ENCODE measurements at places on chromosomes 1 and 21.

- no peak for DNase-seq
These were observed 32.4 kb upstream of the SCCPDH start for GRCh38 chr1:246691622-246692495.

DNA sequence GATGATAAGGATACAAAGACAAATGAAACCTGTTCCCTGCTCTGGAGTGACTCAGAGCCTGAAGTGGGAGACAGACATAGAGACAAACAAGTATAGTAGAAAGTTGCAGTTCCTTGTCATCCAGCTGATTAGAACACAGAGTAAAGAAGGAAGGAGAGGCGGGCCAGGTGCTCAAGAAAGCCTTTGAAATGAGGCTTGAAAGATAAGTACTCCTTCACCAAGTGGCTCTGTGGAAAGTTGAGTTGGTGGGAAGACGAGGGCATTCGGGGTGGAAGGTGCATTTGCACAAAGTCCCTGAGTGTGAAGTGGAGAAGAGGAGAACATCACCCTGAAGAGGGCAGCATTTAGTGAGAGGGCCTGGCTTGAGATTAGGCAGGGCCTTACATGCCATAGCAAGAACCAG is 17.0 kb downstream of the MARK1 start:
- no peak for DNase-seq

DNA sequence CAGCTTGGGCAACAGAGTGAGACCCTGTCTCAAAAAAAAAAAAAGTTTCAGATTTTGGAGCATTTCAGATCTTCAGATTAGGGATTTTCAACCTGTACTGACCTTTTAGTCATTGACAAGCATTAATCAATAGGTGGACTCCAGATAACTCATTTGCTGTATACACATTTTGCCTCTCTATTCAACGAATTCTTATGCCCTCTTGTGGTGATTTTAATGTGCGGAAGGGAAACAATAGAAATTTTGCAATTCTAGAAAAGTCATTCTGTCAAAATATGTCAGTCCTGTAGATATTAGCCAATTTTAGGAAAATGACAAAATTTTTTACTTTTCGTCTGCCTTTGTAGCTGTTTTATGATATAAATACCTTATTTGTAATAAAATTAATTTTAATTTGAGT is 11.6 kb upstream of the OR2G2 start:
- no peak for DNase-seq

DNA sequence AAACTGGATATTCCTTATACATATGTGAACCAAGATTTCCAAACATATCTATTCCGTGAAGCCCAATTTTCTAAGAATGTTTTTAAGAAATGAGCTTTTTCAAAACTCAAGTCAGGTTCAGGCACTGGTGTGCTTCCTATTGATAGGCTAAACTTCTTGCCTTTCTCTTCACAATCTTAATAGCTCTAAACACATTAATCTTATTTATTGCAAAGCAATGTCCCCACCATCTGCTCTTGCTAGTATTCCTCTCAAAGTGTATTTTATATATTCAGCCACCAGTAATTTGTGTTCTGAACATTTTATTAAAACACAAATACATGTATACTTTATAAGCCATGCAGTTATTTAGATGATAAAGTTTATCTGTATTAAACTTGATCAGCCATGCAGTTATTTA is 11.5 kb downstream of the ZNF281 start:
- DNase-seq = no peak

DNA sequence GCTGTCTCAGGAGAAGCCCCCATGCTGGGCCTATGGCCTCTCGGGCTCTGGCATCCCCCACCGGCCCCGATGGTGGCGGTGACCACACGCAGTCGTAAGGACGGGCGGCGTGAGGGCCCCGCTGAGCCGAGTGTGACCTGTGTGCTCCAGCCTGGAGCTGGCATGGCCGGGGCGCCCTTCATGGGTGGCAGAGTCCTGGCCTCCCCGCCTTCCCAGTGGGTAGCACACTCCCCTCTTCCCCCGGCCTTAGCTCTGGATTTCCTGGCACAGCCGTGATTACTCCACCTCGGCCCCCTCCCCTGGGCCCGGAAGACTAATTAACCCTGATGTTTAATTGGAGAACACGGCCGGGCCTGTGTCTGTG is 44.6 kb downstream of the SLX9 start:
- no peak for DNase-seq

- no peak for DNase-seq
These were observed 112.9 kb downstream of the ZBTB18 start for GRCh38 chr1:244163861-244164510.

- no peak for DNase-seq
These were observed 55.6 kb downstream of the TAS1R2 start for GRCh38 chr1:18803851-18804250.

DNA sequence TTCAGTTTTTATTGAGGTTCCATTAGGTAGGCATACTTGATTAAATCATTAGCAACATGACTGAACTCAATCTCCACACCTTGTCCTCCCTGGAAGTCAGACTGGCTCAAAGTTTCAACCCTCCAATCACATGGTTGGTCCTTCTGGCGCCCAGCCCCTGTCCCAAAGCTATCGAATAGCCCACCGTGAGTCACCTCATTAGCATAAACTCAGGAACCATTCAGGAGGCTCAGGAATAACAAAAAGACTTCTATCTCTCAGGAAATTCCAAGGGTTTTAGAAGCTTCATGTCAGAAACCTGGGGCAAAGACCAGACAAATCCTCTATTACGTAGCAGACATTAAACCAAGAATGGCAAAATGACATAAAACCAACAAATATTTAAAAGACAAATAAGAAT is 78.6 kb downstream of the RGS2 start:
- DNase-seq = no peak

DNA sequence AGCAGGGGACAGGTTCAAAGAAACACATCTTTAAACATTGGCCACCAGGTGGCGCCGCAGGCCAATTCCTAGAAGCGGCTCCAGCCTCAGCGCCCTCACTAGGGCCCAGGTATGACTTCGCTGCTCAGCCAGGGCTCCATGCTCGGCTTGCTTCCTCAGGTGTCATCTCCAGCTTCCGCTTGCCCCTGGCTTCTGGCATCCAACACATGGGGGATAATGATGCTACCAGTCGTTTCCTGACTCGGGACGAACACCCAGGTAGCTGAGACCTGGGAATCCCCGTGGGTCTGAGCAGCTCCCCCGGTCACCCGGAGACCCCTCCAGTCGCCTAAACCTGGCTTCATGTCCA is 8.5 kb upstream of the MEX3A start:
- peak; percentile 83 for DNase-seq

GRCh38 chr1:38028105-38028591 is 15.6 kb downstream of the UTP11 start:
- DNase-seq = no peak

GRCh38 chr1:169044971-169045370 is 61.5 kb upstream of the ATP1B1 start:
- DNase-seq = no peak

GRCh38 chr1:165852871-165853270 is 25.5 kb downstream of the UCK2 start:
- DNase-seq = no peak

- no peak for DNase-seq
These were observed 1.8 kb downstream of the TAS1R3 start for GRCh38 chr1:1332774-1333480.

GRCh38 chr1:186531561-186532165 is 70.7 kb upstream of the PDC start:
- no peak for DNase-seq

- no peak for DNase-seq
These were observed 67.1 kb downstream of the FGGY start for GRCh38 chr1:59364037-59364436.

- DNase-seq = no peak
These were observed 11.7 kb downstream of the CDKN2C start for GRCh38 chr1:50981741-50982140.

GRCh38 chr1:110361856-110362255 is 22.7 kb downstream of the RBM15 start:
- DNase-seq = no peak

DNA sequence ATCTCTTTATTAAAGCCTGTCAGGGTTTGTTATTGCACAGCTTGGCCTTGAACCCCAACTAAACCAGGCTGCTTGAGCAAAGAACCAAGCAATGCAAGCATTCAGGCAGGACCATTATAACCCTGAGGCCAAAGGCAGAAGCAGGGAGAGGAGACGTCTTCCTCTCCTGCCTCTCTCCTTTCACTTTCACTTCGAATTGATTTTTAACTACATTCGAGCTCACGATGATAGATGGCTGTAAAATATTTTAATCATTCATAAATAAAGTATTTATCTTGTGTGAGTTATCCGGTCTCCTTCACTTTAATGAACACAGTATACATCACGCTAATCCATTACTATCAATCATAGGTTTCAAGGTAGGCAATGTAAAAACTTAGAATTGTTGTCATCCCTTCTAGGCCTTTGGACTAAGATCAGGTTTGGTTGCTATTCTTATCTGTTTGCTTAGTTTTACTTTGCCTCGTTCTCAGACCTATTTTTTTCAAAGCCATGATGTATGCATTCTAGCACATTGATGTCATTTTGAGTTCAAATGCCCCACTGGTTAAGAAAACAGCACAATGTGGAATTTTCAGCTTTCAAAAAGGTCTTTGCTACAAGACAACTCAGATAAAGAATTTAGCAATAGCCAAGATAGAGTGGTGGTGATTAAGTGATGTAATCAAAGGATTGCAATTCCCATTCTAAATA is 480.2 kb upstream of the RUNX1 start:
- no peak for DNase-seq

DNA sequence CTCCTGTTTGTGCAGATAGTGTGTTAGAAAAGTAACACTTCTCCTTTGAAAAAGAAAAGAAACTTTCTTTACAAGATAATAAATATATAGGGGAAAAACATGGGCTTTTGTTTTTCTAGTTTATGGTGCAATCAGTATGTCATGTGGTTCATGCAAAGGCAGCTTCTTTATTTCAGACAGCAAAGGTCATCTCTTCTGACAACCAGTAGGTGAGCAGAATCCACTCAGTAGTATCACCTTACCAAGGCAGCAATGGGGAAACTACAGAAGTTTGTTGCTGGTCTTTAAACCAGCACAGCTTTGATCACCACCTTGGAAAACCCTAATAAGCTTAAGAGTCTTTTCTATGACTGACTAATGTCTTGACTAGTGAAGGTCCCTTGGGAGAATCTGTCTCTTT is 13.0 kb upstream of the SAMSN1 start:
- DNase-seq = no peak

DNA sequence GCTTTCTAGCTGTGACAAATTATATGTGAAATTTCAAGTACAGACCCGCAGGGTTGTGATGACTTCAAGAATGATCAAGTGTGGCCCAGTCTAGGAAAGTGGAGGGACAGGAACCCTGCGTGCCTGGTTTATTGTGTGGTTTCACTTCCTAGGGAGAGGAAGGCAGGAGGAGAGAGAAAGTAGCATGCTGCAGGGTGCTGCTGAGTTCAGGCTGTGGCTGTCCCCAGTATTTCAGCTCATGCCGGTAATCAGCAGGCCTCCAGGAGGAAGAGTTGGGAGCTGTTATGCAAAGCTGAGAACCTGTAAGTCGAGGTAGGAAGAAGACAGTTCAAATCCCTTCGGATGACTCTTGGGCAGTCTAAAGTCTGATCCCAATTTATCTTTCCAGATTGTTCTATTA is 140.4 kb downstream of the ROR1 start:
- DNase-seq = no peak

DNA sequence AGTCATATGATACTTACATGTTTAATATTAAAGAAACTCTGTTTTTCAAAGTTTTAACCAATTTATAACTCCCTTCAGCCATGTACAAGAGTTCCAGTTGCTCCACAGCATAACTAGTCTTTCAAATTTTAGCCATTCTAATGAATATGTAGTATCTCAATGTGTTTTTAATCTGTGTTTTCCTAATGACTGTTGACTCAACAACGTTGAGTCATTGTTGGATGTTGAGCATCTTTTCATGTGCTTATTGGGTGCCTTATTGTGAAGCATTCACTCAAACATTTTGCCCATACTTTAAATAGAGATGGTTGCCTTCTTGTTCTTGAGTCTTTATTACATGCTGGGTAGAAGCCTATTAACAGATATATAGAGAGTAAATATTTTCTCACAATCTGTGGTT is 240.2 kb upstream of the LYPLAL1 start:
- DNase-seq = no peak

- DNase-seq = no peak
These were observed 2.7 kb upstream of the PLEKHO1 start for GRCh38 chr1:150146849-150147542.

DNA sequence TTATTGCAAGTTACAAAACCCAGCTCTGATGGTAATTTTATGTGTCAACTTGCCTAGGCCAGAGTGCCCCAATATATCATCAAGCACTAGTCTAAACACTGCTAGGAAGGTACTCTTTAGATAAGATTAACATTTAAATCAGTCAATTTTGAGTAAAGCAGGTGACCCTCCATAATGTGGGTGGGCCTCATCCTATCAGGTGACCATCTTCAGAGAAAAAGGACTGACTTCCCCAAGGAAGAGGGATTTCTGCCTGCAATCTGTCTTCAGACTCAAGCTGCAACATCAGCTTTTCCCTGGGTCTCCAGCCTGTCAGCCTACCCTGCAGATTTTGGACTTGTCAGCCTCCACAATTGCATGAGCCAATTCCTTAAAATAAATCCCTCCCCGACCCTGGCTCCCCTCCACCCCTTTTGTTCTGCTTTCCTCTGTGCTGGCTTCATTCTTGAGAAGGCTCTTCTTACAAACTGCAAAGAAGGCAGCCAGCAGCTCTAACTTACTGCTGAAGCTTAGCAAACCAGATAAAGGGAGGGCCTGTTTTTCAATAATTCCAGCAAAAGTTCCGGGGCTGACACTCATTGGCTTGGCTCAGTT is 56.4 kb upstream of the RUNX3 start:
- DNase-seq = no peak

DNA sequence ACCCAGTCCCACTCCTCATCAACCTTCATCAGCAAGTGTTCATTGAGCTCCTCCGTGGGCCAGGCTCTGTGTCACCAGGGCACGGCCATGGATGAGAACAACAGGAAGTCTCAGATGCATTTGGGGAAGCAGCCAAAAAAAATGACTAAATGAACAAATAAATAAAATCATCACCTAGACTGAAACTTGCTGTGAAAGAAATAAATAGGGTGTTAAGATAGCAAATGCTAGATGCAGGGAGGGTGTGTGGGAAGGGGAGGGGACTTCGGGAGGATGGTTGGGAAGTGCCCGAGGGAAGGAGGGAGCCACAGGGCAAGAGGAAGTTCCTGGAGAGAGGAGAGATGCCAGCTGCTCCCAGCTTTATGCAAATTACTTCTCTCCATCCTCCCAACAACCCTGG is 696.7 kb downstream of the PTPRU start:
- DNase-seq = no peak

DNA sequence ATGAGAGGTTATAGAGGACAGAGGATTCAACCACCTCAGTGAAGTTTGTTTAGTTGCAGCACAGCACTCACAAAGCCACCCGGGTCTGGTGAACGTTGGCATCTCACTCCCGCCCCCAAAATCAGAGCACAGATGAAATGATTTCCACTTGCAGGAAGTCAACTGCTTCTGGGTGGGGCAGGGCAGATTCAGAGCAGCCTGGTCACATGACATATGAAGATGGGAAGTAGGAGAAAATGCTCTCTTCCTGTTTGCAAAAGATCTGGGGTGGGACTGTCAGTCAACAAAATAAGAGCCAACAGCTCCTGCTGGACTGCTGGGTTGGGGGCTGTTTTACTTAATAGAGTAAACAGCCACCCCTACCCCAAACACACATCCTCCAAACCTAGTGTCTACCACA is 43.2 kb downstream of the LRRC71 start:
- DNase-seq = peak; percentile 78

- no peak for DNase-seq
These were observed 9.9 kb upstream of the CAP1 start for GRCh38 chr1:40030528-40031135.
